ENCODE measurements at places on chromosomes 3 and 15.

- no peak for DNase-seq
These were observed 84.0 kb downstream of the MINAR1 start for GRCh38 chr15:79516155-79516554.

GRCh38 chr3:113377158-113377557, 64.1 kb downstream of the CFAP44 start:
- no peak for DNase-seq

GRCh38 chr15:31305796-31306425, 20.7 kb upstream of the KLF13 start:
- DNase-seq, result no peak

DNA sequence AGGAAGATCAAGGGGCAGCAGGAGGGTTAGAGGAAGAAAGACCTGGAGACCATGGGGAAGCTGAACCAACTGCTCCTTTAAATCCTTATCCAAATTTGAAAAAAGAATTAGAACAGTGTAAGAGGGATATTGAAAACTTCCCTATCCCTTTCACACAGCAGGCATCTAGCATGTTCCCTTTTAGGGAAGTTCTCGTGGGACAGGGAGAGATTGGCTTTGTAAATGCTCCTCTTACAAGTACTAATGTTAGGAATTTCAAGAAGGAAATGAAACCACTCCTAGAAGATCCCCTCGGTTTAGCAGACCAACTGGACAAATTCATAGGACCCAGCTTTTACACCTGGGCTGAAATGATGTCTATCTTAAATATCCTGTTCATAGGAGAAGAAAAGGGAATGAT, 41.5 kb downstream of the PPCDC start:
- no peak for DNase-seq

DNA sequence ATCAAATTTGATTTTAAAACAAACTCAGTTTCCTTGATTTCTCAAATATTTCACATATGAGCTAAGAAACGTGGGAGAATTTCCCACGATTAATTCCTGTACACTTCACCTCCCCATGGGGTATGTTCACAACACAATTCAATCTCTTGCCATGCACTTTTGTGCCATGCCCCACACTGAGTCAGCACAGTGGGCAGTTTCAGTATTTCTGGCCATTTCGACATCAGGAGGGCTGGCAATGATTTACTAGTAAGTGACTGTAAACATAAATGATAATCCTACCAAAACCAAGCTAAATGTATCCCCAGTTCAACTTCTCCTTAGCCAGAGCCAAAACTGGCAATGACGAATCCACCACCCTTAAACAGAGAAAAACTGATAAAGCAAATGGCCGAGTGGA, 293.6 kb downstream of the FGF12 start:
- no peak for DNase-seq

- DNase-seq, result no peak
These were observed 567.2 kb upstream of the NECTIN3 start for GRCh38 chr3:110504401-110504800.

All from foreskin fibroblast (primary cell).